ENCODE measurements at places on chromosomes 5 and 9.

- DNase-seq: no peak
Measured at GRCh38 chr5:159212657-159213462, 3.5 kb upstream of the RNF145 start.

- DNase-seq: no peak
Measured at GRCh38 chr5:172473427-172473826, 19.1 kb upstream of the SH3PXD2B start.

DNA sequence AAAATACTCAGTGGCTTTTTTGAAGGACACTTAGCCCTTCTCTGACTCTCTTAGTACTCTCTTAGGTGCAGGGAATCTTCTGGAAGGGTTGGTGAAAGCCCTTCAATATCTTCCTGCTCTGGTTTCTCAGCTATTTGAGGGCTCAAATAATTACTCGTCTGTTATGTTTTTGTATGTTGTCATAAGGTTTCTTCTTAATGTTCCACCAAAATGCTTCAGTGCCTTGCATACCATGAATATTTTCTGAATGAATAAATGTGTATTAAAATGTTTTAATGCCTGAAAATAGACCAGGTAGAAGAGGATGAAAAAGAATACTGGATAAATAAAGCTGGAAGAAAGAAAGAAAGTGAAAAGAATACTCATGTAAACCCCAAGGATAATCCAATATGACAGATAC is 124.3 kb downstream of the STK32A start:
- DNase-seq: no peak

DNA sequence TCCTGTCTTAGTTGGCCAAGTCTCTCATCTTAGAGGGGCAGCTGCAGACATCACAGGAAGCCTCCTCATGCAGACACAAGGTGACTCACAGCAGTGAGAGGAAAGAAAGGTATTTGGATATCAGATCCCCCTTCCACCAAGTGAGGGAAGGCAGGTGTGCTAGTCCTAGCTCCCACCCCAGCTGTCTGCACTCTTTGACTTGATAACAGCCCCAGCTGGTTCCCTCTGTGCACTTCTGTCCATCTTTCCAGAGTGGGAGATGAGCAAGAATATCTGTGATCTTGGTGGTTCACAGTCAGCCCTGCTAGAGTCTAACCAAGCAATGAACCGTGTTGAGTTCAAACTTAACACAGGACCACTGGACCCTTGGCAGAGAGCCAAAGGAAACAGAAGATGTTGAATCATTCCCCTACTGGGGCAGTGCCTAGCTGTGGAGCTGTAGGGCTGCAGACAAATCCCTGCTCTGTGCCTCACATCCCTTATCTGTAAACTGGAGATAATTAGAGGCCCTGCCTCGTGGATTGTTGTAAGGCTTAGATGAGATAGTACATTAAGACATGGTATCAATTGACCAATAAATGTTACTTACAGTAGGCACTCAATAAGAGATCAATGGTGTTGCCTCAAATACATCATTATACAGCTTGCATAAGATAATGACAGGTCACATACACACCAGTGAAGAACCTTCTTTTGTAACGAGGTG is 39.1 kb downstream of the SH3RF2 start:
- no peak for DNase-seq

DNA sequence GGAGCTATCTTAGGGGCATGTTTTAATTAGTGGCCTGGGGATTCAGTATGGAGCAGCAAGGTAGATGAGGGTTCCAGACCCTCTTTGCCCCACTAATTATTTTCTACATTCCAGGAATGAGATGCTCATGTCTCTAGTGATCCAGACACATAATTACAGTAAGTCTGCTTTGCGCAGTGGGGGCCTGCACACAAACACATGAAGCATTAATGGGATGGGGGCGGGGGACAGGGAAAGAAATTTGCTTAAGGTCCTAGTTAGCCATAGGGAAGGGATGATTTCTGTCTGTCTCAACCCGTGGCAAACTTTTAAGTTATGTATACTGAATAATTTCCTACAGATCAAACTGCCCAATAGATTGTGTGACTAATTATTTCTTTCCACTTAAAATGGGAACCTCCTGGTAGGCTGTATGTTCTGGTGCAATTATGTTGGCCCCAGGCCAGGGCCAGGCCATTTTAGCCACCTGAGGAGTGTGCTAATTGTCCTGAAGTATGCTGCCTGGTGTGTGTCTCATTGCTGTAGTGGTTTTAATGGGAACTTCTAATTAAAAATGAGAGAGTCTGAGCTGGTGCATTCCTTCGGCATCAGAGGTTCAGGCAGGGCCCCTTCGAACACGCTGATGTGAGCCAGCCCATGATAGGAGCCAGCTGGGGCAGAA is 134.4 kb downstream of the PTTG1 start:
- no peak for DNase-seq

GRCh38 chr9:102069969-102070368 is 331.5 kb upstream of the GRIN3A start:
- DNase-seq: no peak

DNA sequence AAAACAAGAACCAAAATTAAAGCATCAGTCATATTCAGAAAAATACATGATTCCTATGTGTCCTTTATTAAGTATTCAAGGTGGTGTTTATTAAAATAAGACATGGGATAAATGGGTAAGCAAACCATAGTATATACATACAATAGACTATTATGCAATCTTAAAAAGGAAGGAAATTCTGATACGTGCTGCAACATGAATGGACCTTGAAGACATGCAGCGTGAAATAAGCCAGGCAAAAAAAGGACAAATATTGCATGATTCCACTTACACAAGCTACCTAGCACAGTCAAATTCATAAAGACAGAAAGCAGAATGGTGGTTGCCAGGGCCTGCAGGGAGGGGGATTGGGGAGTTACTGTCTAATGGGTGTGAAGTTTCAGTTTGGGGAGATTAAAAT is 127.7 kb downstream of the DMAC1 start:
- DNase-seq: no peak

DNA sequence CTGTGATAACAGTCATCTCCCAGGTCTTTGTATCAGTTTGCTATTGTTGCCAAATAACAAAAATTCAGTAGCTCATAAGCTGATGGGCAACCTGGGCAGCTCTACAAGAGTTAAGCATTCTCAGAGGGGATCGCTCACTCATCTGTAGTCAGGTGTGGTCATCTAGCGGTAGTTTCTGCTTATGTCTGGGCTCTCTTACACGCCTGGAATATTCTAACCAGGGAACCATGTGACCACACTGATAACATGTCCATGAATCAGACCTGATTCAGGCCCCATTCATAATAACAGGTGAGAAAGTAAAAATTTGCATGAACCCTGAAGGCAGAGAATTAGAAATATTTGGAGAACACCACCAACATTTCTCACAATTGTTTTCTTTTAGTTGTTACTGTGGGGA is 576.1 kb downstream of the SLCO4C1 start:
- no peak for DNase-seq

DNA sequence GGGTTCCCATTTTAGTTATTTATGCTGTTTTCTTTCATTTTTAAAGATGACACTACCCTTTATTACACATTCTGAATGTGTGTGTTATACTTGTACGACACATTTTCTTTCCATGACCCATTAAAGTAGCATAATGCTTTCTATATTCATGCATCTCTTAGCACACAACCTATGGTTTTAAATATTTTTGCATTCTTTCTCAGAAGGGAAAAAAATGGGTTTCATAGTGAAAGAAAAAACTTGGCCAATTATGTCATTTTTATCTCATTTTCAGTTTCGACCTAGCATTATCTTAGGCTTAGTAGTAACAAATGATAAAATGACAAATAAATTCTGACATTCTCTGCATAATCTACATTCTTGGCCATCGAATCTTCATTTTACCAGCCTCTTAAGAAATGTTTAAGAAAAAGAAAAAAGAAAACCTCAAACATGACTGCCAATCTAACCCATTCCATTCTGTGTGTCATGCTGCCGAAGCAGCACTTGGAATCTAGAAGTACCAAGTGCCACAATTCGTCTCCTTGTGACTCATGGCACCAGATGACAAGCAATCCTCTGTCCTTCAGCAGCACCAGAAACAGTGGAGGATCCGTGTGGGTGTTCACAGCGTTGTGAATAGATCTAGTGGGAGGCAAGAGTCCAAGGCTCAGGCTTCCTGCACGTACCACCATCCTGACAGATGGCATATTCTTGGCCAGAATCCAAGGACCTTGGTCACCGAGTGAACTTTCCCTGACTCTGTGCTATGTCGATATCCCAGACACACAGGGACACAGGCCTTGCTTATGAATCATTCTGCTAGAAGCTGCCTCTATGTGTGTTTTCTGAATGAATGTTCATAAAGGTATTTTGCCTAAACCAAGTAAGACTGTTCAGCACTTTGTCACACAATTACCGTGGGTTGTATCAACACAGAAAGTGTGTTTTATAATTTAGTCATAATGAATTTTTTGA is 502.7 kb downstream of the NR2F1-AS1 start:
- DNase-seq: peak; percentile 22

DNA sequence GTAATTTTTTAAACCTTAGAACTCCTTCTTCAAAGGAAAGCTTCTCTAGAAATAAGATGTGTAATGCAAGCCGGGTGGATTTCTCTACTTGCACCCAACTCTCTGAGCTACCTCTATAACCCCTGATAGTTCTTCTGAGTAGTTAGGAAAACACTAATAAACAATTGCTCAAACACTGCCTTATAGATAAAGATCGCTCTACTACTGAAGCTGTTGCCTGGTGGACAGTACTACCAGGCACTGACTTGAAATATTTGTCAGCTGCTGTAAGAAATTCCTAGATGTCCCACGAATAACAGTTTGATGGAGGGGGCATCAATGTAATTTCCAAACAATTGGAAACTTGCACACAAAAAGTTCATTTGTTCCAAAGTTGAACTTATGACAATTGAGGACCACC is 42.0 kb downstream of the NR3C1 start:
- DNase-seq: no peak

DNA sequence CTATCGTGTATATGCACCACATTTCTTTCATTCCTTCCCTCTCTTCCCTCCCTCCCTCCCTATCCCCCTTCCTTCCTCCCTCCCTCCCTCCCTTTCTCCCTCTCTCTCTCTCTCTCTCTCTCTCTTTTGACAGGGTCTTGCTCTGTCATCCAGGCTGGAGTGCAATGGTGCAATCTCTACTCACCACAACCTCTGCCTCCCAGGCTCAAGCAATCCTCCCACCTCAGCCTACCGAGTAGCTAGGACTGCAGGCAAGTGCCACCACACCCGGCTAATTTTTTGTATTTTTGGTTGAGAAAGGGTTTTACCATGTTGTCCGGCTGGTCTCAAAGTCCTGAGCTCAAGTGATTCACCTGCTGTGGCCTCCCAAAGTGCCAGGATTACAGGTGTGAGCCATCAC is 1.1 kb upstream of the ANKS6 start:
- DNase-seq: no peak

GRCh38 chr5:31355337-31355736 is 161.9 kb downstream of the CDH6 start:
- no peak for DNase-seq

- peak; percentile 25 for DNase-seq
Measured at GRCh38 chr5:123285122-123286023, 137.8 kb downstream of the CEP120 start.

DNA sequence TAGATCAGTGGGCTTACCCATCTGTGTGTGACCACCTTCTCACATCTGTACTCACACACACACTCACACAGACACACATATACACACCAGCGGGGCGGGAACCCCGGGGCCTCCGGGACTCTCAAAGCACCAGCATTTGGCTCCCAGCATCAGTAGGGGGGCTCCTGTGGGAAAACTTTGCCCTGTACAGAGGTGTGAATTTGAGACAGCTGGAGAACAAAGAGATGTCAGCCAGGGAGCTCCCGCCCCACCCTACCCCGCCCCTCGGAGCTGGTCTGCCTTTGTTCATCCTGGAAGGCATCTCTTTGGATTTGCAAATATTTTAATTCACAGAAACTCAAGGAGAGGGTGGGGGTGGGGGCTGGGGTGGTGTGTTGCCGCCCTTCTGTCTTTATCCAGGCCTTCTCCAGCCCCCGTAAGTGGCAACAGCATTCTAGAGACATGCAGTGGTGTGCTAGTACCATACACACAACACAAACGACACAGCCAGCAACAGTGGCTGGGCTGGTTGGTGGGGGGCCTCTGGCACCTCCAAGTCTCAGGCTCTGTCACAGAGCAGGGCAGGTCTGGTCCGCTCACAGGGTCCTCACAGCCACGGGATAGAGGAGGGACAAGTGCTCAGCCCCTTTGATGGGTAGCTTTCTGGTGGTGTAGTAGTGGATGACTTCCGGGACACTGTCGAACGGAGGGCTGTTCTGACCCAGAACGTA is 15.5 kb upstream of the SLC25A51 start:
- no peak for DNase-seq

- no peak for DNase-seq
Measured at GRCh38 chr5:142915038-142915437, 144.9 kb downstream of the ARHGAP26 start.

- no peak for DNase-seq
Measured at GRCh38 chr5:71973563-71973962, 133.7 kb upstream of the MAP1B start.

GRCh38 chr9:129996161-129996830 is 46.7 kb downstream of the FNBP1 start:
- no peak for DNase-seq

DNA sequence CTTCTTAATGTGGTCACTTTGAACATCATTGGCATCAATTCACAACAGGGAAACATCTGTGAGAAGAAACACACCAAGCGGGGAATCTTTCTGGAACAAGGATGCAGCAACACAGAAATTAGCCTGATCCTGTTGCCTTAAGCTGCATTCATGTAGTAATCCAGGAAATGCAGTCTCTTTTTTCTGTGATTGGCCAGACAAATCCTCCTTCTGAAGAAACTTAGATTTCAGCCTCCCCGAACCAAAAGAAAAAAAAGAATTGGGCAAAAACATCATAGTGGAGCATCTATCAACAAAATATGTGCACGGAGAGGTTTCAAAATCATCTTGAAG is 7.2 kb upstream of the XPA start:
- DNase-seq: no peak

GRCh38 chr9:35656831-35657545 is 831 bp downstream of the RMRP start:
- DNase-seq: no peak

DNA sequence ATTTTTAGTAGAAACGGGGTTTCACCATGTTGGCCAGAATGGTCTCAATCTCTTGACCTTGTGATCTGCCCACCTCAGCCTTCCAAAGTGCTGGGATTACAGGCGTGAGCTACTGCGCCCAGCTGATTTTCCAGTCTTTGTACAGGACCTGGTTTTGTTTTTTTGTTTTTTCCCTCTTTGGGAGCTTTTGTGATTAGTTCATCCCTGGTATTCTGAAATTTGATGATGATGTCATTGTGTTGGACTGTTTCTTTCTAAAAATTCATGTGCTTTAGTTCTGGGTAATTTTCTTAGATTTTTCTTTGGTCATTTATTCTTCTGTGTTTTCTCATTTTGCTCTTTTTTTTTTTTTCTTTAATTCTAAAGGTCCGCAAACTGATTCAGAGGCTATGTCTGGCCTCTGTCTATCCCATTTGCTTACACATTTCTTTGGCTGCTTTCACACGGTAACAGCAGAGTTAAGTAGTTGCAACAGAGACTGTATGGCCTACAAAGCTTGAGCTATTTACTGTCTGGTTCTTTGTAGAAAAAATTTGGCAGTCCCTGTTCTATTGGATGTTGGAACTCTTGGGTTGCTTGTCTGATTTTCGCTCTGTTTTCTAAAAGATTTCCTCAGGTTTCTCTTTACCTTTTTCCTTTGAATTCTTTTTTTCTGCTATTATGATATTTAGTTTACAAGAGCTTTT is 24.8 kb downstream of the STX17 start:
- DNase-seq: no peak

GRCh38 chr9:82353631-82354278 is 365.2 kb downstream of the SPATA31D1 start:
- DNase-seq: no peak

- DNase-seq: no peak
Measured at GRCh38 chr9:19375538-19375937, 4.5 kb downstream of the RPS6 start.

- DNase-seq: no peak
Measured at GRCh38 chr5:41843456-41844370, 26.5 kb downstream of the OXCT1 start.
